GM12878 (cell line): ENCODE measurements at places on chromosomes 6 and 20. TPM values are rescaled to one million over a fixed set of nuclear protein-coding genes. Genes with fewer than 3 reads are reported as not detected.
A peak's percentile ranks its signal among the peaks of the same experiment; 100 is the strongest.

Gene PHACTR3
- 0.23 and 0.28 TPM in 2 replicates for polyA plus RNA-seq

Gene SMLR1
- not detected in 2 replicates for polyA plus RNA-seq

Gene LY6G5B
- polyA plus RNA-seq: 8.2 and 10.5 TPM in 2 replicates

Gene SYNE1
- 8.1 and 9.6 TPM in 2 replicates for polyA plus RNA-seq

Gene ANKEF1
- polyA plus RNA-seq: 2.7 and 3.0 TPM in 2 replicates

Gene TNFAIP3
- 119 and 128 TPM in 2 replicates for polyA plus RNA-seq

Gene ELOVL4
- 0.10 and 0.15 TPM in 2 replicates for polyA plus RNA-seq

Gene RBBP8NL
- not detected in 2 replicates for polyA plus RNA-seq

Gene HSPA1L
- 1.1 and 2.5 TPM in 2 replicates for polyA plus RNA-seq

Gene PNPLA1
- polyA plus RNA-seq: not detected in 2 replicates

Gene CDC40
- polyA plus RNA-seq: 27.0 and 27.2 TPM in 2 replicates

Gene NHSL1
- 0.67 and 1.6 TPM in 2 replicates for polyA plus RNA-seq

Gene SYCP2L
- not detected in 2 replicates for polyA plus RNA-seq

DNA sequence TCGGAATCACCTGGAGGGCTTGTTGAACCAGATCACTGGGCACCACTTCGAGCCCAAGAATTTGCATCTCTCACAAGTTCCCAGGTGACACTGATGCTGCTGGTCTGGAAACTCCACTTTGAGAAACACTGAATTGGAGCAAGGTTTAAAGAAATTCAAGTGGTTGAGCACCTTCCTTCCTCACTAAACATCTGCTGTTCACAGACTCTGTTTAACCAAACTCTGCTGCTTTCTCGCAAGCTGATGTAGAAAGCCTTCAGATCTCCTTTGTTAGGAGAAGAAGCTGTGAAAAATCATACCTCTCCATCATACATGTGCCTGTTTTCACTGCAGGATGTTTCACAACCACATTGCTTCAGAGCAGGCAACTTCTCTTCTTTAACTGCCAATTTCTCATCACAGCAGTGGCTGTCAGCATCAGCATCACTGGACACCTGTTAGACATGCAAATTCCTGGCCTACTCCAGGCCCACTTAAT is 87.5 kb upstream of the TOP1 start:
- peak overlapping the region; percentile 67; the same call in 1 of the 2 replicates for H3K27ac ChIP-seq
- H3K27me3 ChIP-seq: no peaks in the 10 kb centered on the region
- no peaks in the 10 kb centered on the region for H3K36me3 ChIP-seq
- peaks cover 14% of the 10 kb centered on the region for H3K4me1 ChIP-seq

- no peak for DNase-seq
- H3K27ac ChIP-seq: no peak overlapping the region
- no peaks in the 10 kb centered on the region for H3K36me3 ChIP-seq
- H3K27me3 ChIP-seq: no peaks in the 10 kb centered on the region
- no peaks in the 10 kb centered on the region; the same call in 1 of the 2 replicates for H3K4me1 ChIP-seq
Measured at GRCh38 chr6:22146678-22146930, 150.2 kb downstream of the PRL start.

DNA sequence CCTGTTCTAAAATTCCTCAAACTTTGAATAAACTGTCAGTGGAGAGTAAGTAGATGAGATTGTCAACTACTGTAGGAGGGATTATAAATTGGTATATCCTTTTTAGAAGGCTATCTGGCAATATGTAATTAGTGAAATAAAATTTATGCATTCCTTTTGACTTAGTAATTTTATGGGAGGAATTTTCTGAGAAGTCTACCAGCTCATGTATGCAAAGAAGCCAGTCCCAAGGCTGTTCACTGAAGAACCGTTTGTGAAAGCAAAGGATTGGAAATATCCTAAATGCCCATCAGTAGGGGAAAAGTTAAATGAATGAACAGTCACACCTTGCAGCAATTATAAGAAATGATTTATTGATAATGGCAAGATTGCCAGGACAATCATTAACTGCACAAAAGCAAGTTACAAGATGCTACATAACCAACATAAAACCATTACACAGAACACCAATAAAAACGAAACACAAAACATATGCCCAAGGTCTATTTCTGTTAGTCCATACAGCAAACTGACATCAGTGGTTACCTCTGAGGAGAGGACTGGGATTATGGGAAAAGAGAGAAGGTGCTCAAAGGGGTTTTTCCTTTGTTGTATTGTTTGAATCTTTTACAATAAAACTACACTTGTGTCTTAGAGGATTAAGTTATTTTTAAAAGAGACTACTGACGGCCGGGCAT is 4.6 kb upstream of the DSTN start:
- H3K36me3 ChIP-seq: no peaks in the 10 kb centered on the region
- H3K4me1 ChIP-seq: peaks cover 4% of the 10 kb centered on the region; the same call in 1 of the 2 replicates
- no peak overlapping the region for H3K4me3 ChIP-seq
- no peak overlapping the region for H3K27ac ChIP-seq

- H3K4me1 ChIP-seq: no peaks in the 10 kb centered on the region
- no peak overlapping the region for H3K27ac ChIP-seq
- no peak overlapping the region for H3K4me3 ChIP-seq
- H3K36me3 ChIP-seq: no peaks in the 10 kb centered on the region
- DNase-seq: no peak
- peaks cover 18% of the 10 kb centered on the region for H3K27me3 ChIP-seq
Measured at GRCh38 chr6:101398716-101399615, 5.5 kb downstream of the GRIK2 start.

DNA sequence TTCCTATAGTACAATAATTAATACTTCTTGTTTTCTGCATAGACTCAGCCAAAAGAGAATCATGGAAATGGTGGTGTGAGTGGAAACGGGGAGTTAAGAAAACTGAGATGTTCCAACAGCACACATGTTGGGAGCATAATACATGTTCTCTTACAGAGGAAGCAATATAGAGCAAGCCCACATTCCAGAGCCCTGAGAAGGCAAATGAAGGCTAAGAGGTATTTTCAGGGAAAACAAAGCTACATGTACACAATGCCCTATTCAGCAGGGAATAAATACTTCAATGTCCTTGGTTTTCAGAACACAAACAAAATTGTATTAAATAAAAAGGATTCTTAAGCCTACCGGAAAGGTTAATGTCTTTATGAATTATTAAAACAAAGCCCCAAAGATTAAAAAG is 35.1 kb upstream of the SMIM8 start:
- H3K36me3 ChIP-seq: no peaks in the 10 kb centered on the region
- no peak overlapping the region for H3K27ac ChIP-seq
- no peaks in the 10 kb centered on the region for H3K27me3 ChIP-seq
- no peaks in the 10 kb centered on the region for H3K4me1 ChIP-seq
- no peak for DNase-seq

- H3K27ac ChIP-seq: peak overlapping the region; percentile 88
- peaks cover 21% of the 10 kb centered on the region for H3K4me1 ChIP-seq
- H3K27me3 ChIP-seq: no peaks in the 10 kb centered on the region
- peak overlapping the region; percentile 98 for H3K4me3 ChIP-seq
Measured at GRCh38 chr6:43770372-43771209, 580 bp downstream of the VEGFA start.

DNA sequence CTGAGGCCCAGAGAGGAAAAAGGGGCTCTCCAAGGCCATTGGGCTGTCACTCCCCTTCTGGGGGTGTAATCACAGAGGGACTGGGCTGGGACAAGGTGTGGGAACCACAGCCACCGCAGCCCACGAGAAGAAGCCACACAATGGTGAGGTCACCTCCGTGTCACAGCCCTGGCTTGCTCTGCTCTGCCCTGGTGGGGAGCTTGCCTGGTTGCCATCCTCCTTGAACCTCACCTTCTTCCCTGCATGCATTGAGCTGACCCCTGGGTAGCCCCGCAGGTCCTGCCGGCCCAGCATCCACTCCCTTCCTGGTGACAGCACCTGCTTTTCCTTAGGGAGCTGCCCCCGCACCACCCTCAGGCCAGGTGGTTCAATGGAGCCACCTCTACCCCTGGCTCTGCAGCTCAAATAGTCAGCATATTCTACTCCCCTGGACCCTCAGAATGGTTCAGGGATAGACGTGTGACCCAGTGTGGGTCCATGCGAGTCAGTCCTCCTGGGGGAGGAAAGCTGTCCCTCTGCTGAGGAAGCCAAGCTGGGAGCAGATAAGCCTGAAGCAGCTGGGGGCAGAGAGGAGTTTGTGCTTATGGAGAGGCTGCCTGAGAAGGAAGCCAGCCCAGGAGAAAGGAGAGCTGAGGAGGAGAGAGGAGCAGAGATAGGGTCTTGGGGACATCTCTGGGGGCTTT is 21.3 kb downstream of the RBM38 start:
- H3K4me1 ChIP-seq: no peaks in the 10 kb centered on the region
- H3K27ac ChIP-seq: no peak overlapping the region
- H3K4me3 ChIP-seq: no peak overlapping the region

DNA sequence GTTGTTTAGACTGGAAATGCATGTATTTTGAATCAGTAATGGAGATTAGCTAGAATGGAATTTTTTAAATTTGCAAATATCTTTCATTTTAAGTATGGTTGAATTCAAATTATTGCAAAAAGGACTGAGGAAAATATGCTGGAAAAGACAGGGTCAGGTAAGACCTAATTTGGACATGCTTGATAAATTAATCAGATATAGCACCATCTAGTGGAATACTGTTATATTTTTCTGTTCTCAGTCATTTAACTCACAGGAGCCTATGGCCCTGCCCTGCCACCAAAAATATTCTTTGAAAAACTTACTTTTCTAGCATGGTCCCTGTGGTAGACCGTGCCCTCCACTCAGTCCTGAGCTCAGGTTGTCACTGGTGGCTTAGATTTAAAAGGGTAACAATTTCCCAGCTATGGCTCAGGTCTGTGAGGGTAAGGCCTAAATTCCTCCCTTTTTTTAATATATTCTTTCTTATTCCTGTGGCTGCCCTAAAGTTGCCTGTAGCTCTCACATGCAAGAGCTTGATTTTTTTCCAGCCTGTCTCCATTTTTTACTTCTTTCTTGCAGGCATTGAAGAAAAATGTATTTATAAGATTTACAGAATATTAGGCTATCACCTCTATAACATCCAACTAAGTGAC is 25.3 kb upstream of the KIAA1586 start:
- H3K27ac ChIP-seq: no peak overlapping the region
- DNase-seq: no peak
- no peaks in the 10 kb centered on the region for H3K36me3 ChIP-seq
- no peak overlapping the region for H3K4me3 ChIP-seq

DNA sequence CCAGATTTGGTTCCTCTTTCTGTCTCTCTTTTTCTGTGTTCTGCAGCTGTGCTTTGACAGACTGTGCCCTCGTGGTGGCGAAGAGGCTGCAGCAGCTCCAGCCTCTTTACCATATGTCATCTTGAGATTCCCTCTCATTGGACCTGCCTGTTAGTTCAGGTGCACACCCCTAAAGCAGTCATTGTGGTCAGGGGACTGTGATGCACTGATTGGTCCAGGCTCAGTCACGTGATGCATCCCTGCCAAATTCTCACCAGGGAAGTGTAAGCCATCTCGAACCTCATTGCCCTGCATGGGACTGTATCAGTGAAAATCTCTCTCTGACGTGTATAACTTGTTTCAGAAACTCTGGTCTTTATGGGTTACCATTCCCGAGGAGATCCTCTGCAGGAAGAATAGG is 160.3 kb downstream of the EYA2 start:
- no peak overlapping the region for H3K4me3 ChIP-seq
- H3K27me3 ChIP-seq: no peaks in the 10 kb centered on the region; the same call in 1 of the 2 replicates
- no peaks in the 10 kb centered on the region for H3K36me3 ChIP-seq
- no peak overlapping the region for H3K27ac ChIP-seq
- no peak for DNase-seq
- no peaks in the 10 kb centered on the region for H3K4me1 ChIP-seq

GRCh38 chr20:22711971-22712755 is 127.8 kb upstream of the FOXA2 start:
- H3K27ac ChIP-seq: no peak overlapping the region
- H3K36me3 ChIP-seq: no peaks in the 10 kb centered on the region
- no peaks in the 10 kb centered on the region for H3K4me1 ChIP-seq
- no peak for DNase-seq

- no peak overlapping the region for H3K4me3 ChIP-seq
- peaks cover 10% of the 10 kb centered on the region for H3K27me3 ChIP-seq
- no peaks in the 10 kb centered on the region for H3K36me3 ChIP-seq
- no peak overlapping the region for H3K27ac ChIP-seq
- DNase-seq: no peak
- no peaks in the 10 kb centered on the region for H3K4me1 ChIP-seq
Measured at GRCh38 chr6:157235600-157236039, 87.7 kb downstream of the TMEM242 start.

GRCh38 chr6:87944541-87944954 is 103.1 kb upstream of the SPACA1 start:
- no peaks in the 10 kb centered on the region for H3K4me1 ChIP-seq
- H3K4me3 ChIP-seq: no peak overlapping the region
- DNase-seq: no peak
- no peak overlapping the region for H3K27ac ChIP-seq
- no peaks in the 10 kb centered on the region for H3K36me3 ChIP-seq
- H3K27me3 ChIP-seq: no peaks in the 10 kb centered on the region

DNA sequence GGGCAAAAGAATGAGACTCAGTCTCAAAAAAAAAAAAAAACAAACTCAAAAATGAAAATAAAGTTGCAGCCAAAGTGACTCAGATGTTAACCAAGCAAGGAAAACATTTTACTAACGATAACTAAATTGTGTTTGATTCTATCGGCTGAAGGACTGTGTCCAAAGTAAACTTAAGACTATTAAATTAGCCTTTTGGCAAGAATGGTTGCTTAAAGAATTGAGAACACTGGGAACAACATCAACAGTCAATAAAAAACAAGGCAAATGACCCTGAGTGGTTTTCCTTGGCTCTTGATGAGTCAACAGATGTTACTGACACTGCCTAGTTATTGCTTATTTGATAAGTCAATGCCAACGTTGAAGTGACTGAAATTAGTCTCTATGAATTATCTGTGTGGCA is 36.7 kb downstream of the POU3F2 start:
- no peaks in the 10 kb centered on the region for H3K27me3 ChIP-seq
- no peaks in the 10 kb centered on the region for H3K4me1 ChIP-seq
- no peak overlapping the region for H3K27ac ChIP-seq
- no peak for DNase-seq

GRCh38 chr20:2305029-2305428 is 9.2 kb downstream of the TGM3 start:
- no peaks in the 10 kb centered on the region for H3K27me3 ChIP-seq
- peaks cover 14% of the 10 kb centered on the region for H3K4me1 ChIP-seq
- H3K36me3 ChIP-seq: no peaks in the 10 kb centered on the region
- DNase-seq: no peak

- H3K27ac ChIP-seq: no peak overlapping the region
- no peaks in the 10 kb centered on the region; the same call in 1 of the 2 replicates for H3K4me1 ChIP-seq
- no peaks in the 10 kb centered on the region for H3K36me3 ChIP-seq
Measured at GRCh38 chr6:32558426-32559057, 28.5 kb upstream of the HLA-DRB5 start.

GRCh38 chr6:83311231-83311630 is 118.1 kb downstream of the RWDD2A start:
- no peak overlapping the region for H3K4me3 ChIP-seq
- no peaks in the 10 kb centered on the region for H3K27me3 ChIP-seq
- DNase-seq: no peak
- H3K36me3 ChIP-seq: no peaks in the 10 kb centered on the region
- no peak overlapping the region for H3K27ac ChIP-seq

- H3K36me3 ChIP-seq: no peaks in the 10 kb centered on the region
- H3K4me1 ChIP-seq: no peaks in the 10 kb centered on the region
- DNase-seq: no peak
- H3K4me3 ChIP-seq: no peak overlapping the region
Measured at GRCh38 chr20:52864916-52865605, 107.1 kb upstream of the TSHZ2 start.

GRCh38 chr6:166776571-166776970 is 149.5 kb upstream of the RPS6KA2 start:
- no peak overlapping the region for H3K27ac ChIP-seq
- no peaks in the 10 kb centered on the region for H3K36me3 ChIP-seq
- no peak overlapping the region for H3K4me3 ChIP-seq
- no peaks in the 10 kb centered on the region for H3K4me1 ChIP-seq
- no peak for DNase-seq
- H3K27me3 ChIP-seq: no peaks in the 10 kb centered on the region
